ENCODE measurements at places on chromosomes 6 and 20. TPM values are rescaled to one million over a fixed set of nuclear protein-coding genes. Genes with fewer than 3 reads are reported as not detected.

Gene HRH3
- 30.9 TPM for polyA plus RNA-seq

Gene SSTR4
- not detected for polyA plus RNA-seq

Gene FAM209A
- polyA plus RNA-seq, result not detected

Gene DEF6
- polyA plus RNA-seq, result 4.7 TPM

Gene PLA2G7
- polyA plus RNA-seq, result 0.61 TPM

Gene MMP24
- 28.6 TPM for polyA plus RNA-seq

Gene PXDC1
- polyA plus RNA-seq, result 30.5 TPM

Gene CRISP2
- polyA plus RNA-seq, result not detected

Gene ANKRD66
- not detected for polyA plus RNA-seq

Gene PLN
- polyA plus RNA-seq, result 27.6 TPM

Gene SYCP2
- polyA plus RNA-seq, result 0.22 TPM

Gene GHRH
- polyA plus RNA-seq, result not detected

Gene SLC17A9
- 0.20 TPM for polyA plus RNA-seq

Gene FAM162B
- polyA plus RNA-seq, result 1.8 TPM
